ENCODE measurements at places on chromosomes 6 and 20.

- peak; percentile 48 for DNase-seq
Measured at GRCh38 chr6:34305982-34306708, 57.3 kb upstream of the SMIM29 start.

GRCh38 chr6:30100585-30101443 lies 12.1 kb downstream of the TRIM31 start:
- DNase-seq = no peak

- DNase-seq = no peak
Measured at GRCh38 chr6:372336-372911, 19.1 kb upstream of the IRF4 start.

- no peak for DNase-seq
Measured at GRCh38 chr6:97663252-97663651, 380.2 kb upstream of the MMS22L start.

GRCh38 chr6:5930143-5930770 lies 76.5 kb downstream of the NRN1 start:
- DNase-seq = no peak

DNA sequence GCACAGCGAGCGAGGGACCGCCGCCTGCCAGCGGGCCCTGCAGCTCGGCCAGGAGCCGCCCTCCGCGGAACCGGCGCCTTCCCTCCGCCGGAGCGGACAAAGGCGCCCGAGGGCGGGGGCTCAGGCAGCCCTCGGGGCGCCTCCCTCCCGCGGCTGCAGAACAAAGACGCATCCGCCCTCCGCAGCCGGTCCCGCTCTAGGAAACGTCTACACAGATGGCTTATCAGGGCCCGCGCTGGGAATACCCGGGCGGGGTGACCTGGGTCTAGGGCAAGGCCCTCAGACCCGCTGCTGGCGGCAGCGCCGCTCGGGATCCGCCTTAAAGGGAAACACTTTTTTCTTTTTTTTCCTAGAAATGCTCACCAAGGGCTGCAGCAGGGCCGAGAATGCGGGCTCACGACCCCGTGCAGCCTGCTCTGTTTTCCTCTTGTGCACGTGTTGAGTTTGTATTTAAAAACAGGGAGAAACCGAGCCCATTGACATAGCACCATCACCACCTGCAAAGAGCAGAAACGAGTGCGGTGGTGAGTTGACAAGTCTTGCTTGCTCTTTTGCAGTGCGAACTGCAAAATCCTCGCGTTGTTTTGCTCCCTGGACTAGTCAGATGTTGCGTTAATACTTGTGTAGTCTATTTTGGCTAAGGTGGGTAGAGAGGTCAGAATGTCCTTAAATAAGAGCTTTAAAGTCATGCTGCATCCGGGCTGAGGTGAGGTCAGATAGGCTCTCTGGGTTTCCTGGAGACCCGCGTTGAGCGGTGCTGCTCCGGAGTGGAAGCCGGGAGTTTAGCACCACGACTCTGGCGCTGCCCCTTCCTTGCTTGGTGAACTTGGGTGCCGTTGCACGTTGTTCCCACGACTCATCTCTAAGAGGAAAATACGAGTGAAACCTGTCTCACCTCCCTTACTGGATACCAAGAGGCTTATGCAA lies 1.1 kb upstream of the RPS6KA2 start:
- DNase-seq = peak; percentile 74

DNA sequence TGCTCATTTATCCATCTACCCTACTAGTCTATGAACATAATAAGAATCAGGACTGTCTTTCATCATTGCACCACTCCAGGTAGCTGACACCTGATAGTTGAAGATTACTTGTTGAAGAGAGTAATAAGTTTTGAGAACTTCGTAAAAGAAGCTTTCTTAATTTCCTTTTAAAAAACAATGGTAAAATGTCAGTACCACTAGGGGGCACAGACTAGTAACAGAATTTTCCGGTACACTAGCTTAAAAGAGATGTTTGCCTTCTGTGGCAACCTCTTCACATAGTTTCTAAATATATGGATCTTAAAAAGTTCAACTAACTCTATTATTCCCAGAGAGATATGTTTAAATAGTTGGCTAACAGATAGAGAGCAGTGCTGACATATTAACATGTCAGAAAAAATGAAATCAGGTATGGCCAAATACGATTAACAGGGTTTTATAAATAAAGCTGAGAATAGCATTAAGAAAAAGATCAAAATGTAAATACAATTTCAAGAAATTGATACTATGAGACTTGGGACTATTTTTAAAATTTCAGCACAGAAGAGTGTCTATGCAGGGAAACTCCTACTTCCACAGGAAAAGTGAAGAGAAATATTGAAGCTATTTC lies 5.4 kb upstream of the KCNQ5 start:
- DNase-seq = no peak

GRCh38 chr6:123854201-123854600 lies 50.5 kb downstream of the NKAIN2 start:
- DNase-seq = no peak

- no peak for DNase-seq
Measured at GRCh38 chr6:150316936-150317335, 51.9 kb upstream of the IYD start.

GRCh38 chr6:43036712-43037111 lies 15.3 kb downstream of the RRP36 start:
- no peak for DNase-seq

- no peak for DNase-seq
Measured at GRCh38 chr6:37990762-37991525, 171.4 kb downstream of the ZFAND3 start.

GRCh38 chr6:32623693-32624092 lies 13.5 kb upstream of the HLA-DQA1 start:
- DNase-seq = no peak

DNA sequence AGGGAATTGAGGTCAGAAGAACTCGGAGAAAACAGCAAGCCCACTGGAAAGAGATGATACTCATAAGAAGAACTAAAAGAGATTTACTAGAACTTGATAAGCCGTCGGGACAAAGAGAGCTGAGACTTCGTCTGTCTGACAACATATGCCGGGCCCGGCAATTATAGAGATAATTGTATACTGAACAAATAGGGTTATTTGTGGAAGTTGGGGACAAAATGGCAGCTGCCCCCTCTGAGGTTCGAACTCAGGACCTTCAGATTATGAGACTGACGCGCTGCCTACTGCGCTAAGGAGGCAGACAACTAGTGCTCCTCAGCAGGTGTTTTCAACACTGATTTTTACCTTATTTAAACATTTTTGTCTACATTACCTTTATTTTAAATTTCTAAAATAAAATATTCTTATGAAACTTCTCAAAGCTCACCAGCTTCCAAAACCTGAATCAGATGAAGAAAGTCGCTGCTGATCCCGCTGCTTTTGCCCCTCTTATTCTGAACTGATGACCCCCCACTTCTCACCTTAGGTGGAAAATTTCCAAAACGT lies 29.3 kb upstream of the TRIM27 start:
- DNase-seq = no peak

DNA sequence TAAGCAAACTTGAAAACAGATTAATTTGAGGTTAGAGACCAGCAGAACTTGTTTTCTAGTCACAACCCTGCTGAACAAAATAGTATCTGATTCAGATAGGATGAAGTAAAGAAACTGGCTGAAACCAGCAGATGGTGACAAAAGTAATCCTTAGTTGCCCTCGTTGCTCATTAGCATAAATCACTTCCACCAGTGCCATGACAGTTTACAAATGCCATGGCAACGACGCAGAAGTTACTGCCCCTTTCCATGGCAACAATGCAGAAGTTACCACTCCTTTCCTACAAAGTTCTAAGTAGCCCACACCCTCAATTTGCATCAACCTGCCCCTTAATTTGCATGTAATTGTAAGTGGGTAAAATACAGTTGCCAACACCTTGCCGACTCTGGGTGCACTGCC lies 23.7 kb downstream of the SNRPB start:
- DNase-seq = no peak

- no peak for DNase-seq
Measured at GRCh38 chr20:22944062-22944461, 91.0 kb upstream of the SSTR4 start.

DNA sequence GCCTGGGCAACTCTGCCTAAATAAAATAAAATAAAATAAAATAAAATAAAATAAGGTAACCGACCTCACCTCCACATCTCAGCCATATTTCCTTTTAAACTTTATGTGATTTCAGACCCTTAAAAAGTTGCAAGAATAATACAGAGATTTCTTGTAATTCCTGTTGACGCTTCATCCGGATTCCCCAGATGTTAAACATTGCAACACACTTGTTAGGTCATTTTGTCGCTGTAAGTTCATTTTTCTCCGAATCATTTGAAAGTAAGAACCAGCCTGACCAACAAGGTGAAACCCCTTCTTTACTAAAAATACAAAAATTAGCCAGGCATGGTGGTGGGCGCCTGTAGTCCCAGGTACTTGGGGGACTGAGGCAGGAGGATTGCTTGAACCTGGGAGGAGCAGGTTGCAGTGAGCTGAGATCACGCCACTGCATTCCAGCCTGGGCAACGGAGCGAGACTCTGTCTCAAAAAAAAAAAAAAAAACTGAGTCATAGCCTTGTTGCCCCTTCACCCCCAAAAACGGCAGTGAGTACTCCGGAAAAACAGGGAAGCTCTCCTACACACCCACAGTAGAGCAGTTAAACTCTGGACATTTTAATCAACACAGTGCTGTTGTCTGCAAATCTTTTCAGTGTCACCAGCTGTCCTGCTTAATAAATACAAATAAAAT lies 5.9 kb downstream of the PYGB start:
- no peak for DNase-seq

GRCh38 chr6:5174756-5175549 lies 85.8 kb downstream of the LYRM4 start:
- DNase-seq = no peak

DNA sequence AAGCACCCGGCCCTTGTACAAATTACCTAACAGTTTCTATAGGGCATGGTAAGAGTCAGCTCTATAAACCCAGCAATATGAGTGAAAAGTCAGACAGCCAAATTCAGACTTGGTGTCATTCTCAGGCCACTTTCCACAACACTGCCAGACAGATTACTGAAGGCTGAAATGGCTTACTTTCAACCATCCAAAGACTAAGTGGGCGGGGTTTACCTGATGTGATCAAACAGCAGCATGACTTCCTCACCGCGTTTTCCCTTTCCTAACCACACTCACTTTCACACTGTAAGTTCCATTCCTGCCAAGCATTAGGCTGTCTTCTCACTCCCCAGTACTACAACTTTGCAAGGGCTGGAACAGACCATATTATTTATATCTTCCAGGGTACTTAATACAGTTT lies 85.9 kb downstream of the SMLR1 start:
- no peak for DNase-seq

GRCh38 chr6:84652356-84653026 lies 111.9 kb downstream of the TBX18 start:
- peak; percentile 94 for DNase-seq

GRCh38 chr20:61422636-61423425 lies 170.8 kb downstream of the CDH4 start:
- no peak for DNase-seq

DNA sequence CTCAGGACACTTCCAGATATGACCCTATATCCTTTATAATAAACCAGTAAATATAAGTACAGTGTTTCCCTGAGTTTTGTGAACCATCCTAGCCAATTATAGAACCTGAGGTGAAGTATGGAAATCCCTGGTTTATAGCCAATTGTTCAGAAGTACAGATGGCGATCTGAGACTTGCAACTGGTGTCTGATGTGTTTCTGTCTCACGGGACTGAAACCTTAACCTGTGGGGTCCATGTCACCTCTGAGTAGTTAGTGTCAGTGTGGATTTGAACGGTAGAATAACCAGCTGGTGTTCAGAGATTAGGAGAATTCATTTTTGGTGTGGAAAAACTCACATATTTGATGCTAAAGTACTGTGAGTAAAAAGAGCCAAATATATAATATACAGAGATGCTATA lies 606.6 kb downstream of the MAFB start:
- DNase-seq = no peak

DNA sequence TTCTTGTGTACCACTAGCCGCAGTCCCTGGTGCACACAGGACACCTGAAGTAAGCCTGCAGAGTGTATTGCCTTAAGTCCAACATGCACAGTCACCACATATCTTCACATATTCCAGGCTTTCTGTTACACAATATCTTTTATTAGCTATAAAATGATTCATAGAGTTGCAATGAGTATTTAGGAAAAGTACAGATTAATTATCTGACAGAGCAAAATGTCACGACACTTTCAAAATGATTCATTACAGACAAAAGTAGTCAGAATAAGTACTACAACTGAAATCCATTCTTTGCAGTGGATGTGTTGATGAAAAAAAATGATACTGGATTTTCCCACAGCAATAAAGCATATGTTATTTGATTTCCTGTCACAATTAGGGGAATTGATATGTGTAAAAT lies 199.5 kb upstream of the ASCC3 start:
- no peak for DNase-seq

- no peak for DNase-seq
Measured at GRCh38 chr6:159985296-159985945, 16.5 kb downstream of the IGF2R start.

DNA sequence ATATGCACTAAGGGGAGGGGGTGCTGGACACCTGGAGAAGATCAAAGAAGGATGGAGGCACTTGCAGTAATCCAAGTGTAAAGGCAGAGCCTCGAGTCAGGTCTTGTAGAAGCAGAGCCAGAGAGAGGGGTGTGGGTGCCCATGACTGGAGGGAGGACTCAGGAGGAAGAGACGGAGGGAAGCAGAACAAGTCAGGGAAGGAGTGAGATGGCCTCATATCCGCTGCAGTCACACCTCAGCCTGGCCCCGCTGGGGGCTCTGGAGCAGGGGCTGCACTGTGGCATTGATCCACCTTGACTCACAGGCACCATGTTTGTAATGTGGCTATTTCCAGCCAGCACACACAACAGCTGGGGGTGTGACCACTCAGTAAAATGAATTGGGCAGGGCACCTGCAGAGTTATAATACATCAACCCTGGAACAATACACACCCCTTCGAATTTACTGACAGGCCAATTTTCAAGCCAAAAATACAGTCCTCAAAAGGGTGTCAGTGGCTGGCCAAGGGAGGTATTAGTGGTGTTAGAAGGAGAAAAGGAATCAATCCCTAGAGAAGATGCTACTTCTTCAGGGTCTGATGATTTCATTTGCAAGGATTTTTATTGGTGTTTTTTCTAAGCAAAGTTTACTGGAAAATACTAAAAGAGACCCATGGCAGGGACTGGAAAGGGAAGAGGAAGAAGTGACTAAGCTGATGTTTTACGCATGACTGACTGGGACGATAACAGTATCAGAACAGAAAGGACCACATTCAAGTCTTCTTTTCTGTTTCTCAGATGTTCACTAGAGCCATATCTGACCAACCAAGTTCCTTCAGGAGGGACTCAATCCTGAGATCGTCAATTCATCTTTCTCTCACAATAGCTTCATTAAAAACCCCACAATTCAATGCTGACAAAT lies 18.9 kb upstream of the NXT1 start:
- DNase-seq = peak; percentile 37

GRCh38 chr20:46823271-46823751 lies 71.3 kb upstream of the EYA2 start:
- no peak for DNase-seq

- DNase-seq = no peak
Measured at GRCh38 chr6:100346203-100346602, 118.5 kb downstream of the SIM1 start.

GRCh38 chr20:53778041-53778516 lies 184.4 kb upstream of the ZNF217 start:
- no peak for DNase-seq

All from pulmonary artery endothelial cell (primary cell).